ENCODE measurements at places on chromosomes 7 and 10. TPM values are rescaled to one million over a fixed set of nuclear protein-coding genes. Genes with fewer than 3 reads are reported as not detected.

Gene CLCN1
- total RNA-seq: 0.17 TPM

Gene CYP3A5
- total RNA-seq: not detected

Gene WDR86
- 0.17 TPM for total RNA-seq

DNA sequence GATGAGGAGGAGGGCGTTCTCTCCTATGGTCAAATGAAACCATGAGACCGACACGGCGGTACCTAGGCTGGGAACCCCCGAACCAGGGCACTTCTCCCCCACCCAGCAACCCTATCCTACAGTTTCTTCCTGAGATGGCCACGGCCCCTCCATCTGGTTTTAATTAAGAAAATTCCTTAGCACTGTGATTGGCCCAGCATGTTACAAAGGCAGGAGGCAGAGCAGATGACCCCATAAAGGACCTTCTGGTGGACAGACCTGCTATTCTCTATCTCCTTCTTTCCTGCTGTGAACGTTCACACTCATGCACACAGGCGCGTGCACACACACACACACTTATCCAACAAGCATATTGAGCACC is 129.4 kb downstream of the RGS10 start:
- no peak for DNase-seq

DNA sequence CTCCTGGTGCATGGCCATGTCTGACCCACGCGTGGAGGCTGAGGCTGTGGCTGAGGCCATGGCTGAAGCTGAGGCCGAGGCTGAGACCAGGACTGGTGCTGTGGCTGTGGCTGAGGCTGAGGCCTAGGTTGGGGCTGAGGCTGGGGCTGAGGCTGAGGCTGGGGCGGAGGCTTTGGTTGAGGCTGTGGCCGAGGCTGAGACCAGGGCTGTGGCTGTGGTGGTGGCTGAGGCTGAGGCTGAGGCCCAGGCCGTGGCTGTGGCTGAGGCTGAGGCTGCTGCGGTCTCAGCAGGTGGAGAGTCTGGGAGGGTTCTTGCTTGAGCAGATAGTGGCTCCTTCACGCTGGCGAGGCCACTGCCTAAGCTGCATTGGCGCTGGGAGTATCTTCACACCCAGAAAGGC is 76.4 kb downstream of the WDR37 start:
- DNase-seq: no peak

GRCh38 chr7:71604818-71605414 is 473.0 kb downstream of the GALNT17 start:
- no peak for DNase-seq

DNA sequence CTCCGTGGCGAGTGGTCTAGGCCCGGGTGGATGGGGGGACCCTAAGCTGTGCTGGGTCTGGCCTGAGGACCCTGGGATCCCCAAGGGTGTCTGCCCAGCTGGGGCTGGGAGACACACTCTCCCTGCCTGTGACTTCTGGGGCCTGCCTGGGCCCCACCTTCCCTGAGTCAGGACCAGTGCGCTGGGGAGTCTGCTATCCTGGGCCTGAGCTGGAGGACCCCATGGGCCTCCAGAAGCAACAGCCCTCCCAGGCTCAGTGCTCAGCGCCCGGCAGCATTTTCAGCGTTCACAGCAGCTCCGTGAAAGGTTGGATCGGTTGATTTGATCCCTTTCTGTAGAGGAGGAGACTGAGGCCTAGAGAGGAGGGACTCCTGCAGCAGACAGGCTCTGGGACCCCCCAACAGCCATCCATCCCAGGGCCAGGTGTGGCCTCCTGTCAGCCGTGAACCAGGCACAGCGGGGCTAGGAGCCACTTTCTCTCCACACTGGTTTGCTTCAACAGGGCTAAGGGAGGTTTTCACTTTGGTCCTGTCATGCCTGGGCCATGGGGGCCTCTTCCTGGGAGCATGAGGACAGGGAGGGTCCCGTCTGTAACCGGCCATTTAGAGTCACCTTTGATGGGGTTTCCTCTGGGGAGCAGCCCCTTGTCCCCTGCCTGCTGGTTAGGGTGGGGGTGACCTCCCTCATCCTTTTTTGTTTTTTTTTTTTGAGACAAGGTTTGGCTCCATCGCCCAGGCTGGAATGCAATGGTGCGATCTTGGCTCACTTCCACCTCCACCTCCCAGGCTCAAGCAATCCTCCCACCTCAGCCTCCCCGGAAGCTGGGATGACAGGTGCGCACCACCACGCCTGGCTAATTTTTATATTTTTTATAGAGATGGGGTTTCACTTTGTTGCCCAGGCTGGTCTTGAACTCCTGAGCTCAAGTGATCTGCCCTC is 12.4 kb downstream of the FOXL3 start:
- no peak for DNase-seq

Measured in activated CD4-positive, alpha-beta memory T cell treated with anti-CD3 and anti-CD28 coated beads for 36 hours (primary cell).